Stimulated activated CD4-positive, alpha-beta T cell treated with anti-CD3 and anti-CD28 coated beads, TNF-alpha, amount 100 ng/mL, for 24 hours (primary cell): ENCODE measurements at places on chromosomes 7 and 10.

DNA sequence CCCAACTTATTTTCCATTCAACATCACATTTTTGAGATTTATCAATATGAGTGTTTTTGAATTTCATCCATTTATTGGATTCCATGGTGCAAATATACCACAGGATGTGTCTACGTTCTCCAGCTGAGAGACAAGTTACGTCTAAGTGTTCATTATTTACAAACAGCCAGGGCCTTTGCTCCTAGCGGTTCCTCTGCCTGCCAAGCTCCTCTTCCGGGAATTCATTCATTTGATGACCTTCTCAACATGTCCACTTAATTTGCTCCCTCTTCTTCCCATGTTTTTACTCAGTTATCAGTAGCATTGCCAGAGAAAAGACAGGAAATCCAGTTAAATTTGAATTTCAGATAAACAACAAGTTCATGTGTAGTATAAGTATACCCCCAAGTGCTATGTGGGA is 321.7 kb downstream of the PRPF18 start:
- DNase-seq = no peak

DNA sequence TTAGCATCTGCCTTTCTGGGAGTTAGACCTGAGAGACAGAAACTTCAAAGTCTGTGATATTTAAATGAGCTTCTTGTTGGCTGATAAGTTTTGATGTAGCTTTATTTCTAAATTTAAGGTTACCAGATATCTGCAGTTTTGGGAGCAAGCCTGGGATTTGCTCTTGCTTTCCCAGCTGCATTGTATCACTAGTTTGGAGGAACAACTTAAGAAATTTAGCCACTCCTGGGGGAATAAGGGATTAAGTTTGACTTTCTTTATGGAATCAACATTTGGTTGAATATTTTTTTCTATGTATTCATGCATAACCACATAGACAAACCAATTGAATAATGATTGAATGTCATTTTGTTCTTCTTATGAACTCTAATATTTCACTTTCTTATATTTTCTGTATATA is 178.6 kb downstream of the POLR1F start:
- no peak for DNase-seq

GRCh38 chr10:17989908-17990767 is 38.4 kb downstream of the SLC39A12 start:
- no peak for DNase-seq

DNA sequence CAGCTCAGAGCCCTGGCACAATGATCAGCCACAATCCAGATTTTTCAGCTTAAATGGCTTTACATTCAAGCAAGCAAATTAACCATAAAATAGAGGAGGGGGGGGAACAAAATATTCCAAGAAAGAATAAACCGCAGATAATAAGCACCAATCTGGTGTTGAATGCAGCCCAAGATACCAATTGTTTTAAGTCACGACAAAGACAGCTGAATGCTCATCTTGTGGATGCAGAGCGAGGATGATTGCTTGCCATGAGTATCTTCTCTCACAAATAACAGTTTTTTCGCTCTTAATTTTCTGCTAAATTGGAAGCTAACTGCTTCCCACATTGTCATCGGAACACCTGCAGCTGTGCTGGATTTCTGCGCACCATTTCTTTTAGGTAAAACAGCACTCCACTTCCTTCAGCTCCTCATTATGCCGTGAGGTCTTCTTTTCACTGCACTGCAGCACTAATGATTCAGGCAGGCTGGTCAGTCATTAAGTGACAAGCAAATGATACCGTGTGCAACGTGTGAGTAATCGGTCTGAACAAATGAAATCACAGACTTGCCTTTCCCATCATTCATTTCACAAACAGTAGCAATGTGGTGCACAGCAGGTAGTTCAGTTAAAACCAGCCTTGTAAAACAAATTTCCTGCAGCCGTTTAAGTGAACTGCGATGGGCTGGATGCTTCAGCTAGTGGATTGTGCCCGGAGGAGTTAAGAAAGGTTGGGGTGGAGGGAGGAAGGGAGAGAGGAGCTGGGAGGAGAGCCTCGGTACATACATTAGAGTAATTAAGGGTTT is 106.4 kb upstream of the CDCA7L start:
- no peak for DNase-seq

DNA sequence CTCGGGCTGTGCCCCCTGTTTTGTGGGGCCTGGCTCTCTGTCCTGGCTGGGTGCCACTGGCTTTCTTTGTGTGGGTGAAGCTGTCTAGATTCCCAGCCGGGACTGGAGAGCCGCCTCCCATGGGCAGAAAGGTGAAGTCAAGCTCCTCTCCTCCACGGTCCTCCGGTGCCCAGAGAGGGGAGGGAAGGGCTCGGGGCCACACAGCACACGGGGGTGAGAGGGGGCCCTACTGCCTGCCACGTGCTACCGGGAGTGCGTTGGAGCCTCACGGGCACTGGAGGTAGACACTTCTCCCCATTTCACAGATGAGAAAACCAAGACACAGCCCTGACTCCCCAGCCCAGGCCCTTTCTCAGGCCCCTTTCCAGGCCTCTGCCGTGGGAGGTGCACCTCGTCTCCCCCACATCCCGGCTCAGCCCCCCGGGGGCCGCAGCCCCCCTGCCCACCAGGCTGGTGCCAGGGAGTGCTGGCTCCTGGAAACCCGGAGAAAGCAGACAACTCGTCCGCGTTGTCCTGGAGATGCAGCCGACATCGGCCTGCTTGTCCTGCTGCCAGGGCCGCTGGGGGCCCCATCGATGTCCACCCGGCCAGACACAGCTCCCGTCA is 55.8 kb downstream of the UNCX start:
- DNase-seq = no peak

GRCh38 chr7:151790095-151790829 is 86.7 kb downstream of the PRKAG2 start:
- DNase-seq = no peak

- no peak for DNase-seq
These were observed 43.6 kb downstream of the ANKRD61 start for GRCh38 chr7:6074612-6075380.

DNA sequence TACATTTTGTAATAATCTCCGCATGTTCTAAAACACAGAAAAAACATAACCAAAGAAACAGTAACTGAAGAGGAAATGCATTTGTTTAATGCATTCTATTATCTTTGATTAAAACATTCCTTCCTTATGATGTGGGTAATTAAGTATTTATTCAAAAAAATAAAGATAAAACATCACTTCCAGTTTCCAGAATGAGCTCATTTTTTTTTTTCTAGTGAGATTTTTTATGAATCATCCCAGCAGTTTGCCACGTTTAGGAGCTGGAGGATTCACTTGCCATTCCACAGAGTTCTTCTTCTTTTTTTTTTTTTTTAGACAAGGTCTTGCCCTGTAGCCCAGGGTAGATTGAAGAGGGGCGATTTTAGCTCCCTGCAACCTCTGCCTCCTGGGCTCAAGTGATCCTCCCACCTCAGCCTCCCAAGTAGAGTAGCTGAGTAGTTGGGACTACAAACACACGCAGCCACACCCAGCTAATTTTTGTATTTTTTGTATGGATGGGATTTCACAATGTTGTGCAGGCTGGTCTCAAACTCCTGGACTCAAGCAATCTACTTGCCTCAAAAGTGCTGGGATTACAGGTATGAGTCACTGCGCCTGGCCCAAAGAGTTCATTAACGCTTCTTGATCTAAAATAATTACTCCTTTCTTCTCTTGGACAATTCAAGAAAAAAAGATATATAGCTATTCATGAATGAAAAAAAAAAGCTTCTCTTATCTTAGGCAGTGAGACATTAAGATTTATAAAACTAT is 177.3 kb downstream of the DKK1 start:
- DNase-seq = no peak

DNA sequence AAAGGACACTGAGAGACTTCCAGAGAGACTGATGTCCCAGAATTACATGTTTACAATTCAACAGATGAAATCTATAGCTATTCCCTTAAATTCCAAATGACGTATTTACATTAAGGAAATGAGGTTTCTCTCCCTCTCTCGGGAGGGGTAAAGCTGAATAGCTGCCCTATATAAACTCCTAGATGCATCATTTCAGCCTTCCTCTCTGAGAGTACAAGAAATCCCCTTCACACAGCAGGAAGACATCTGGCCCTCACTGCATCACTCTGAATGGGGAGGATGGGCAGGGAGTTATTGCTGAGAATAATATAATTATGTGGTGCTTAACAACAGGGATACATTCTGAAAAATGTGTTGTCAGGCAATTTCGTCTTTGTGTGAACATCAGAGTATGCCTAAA is 11.0 kb downstream of the POT1 start:
- DNase-seq = no peak

- DNase-seq = no peak
These were observed 37.8 kb downstream of the STEAP4 start for GRCh38 chr7:88268858-88269257.

DNA sequence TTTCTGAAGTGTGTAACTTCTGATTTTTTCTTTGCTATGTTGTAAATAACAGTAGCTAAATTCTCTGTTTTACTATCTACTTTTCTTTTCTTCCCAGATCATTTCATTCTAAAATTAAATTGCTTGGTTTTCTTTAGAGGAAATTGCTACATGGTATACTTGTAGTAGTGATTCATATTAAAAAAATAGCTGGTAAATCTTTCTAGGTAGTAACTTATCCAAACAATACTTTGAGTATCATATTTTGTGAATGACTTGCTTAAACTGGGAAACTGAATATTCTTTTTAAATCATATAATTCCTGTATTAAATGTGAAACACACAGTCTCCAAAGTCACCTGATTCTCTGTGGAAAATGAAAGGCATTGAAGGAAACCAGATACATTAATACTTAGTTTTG is 85.5 kb downstream of the ZNRF2 start:
- no peak for DNase-seq

- no peak for DNase-seq
These were observed 338.5 kb upstream of the FOXK1 start for GRCh38 chr7:4343272-4344247.

GRCh38 chr10:8069108-8069507 is 14.6 kb downstream of the GATA3 start:
- no peak for DNase-seq

DNA sequence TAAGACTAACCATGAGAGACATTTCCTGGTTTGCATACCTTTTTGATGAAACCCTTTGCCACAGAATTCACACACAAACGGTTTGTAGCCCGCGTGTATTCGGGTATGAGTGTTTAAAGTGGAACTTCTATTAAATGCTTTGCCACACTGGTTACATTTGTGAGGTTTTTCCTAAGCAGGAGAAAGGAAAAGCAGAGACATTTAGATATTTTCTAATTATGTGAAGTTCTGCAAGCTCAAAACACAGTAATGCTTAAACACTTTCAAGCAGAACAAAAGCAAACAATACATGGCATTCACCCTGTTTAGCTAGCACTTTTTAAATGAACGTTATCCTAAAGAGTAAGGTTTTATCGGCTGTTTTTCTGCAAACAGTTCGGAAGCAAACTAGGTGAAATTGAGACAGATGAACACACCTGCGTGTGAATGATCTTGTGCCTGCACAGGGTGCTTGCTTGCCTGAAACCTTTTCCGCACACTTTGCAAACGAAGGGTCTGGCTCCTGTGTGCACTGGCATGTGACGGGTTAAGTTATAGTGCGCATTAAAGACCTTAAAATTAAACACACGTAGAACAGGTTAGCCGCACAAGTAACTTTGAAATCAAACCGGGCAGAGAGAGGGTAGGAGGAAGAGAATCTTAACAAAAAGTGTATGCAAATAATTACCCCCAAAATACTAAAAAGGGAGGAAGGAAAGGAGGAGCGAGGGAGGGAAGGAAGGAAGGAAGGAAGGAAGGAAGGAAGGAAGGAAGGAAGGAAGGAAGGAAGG is 1.6 kb downstream of the FEZF1 start:
- no peak for DNase-seq

GRCh38 chr10:17585016-17585415 is 32.2 kb downstream of the HACD1 start:
- no peak for DNase-seq

GRCh38 chr7:151205730-151206129 is 4.6 kb downstream of the H2BK1 start:
- DNase-seq = no peak

GRCh38 chr7:91082852-91083495 is 181.3 kb upstream of the FZD1 start:
- no peak for DNase-seq

GRCh38 chr10:6161921-6162320 is 40.8 kb upstream of the PFKFB3 start:
- DNase-seq = no peak
